Psoas muscle (tissue), 8 donors: ENCODE measurements at places on chromosomes 4 and X. TPM values are rescaled to one million over a fixed set of nuclear protein-coding genes. Genes with fewer than 3 reads are reported as not detected.

GRCh38 chr4:119661231-119661630 lies 32.6 kb upstream of the PDE5A start:
- no peaks in the 10 kb centered on the region for H3K27me3 ChIP-seq
- no peak overlapping the region for H3K27ac ChIP-seq
- no peak for DNase-seq
- no peaks in the 10 kb centered on the region for H3K36me3 ChIP-seq

- H3K27ac ChIP-seq, result no peak overlapping the region
- DNase-seq, result no peak
- no peaks in the 10 kb centered on the region for H3K36me3 ChIP-seq
- no peaks in the 10 kb centered on the region for H3K4me1 ChIP-seq
- H3K4me3 ChIP-seq, result no peak overlapping the region
These were observed 155.8 kb downstream of the ARAP2 start for GRCh38 chr4:36088542-36088941.

DNA sequence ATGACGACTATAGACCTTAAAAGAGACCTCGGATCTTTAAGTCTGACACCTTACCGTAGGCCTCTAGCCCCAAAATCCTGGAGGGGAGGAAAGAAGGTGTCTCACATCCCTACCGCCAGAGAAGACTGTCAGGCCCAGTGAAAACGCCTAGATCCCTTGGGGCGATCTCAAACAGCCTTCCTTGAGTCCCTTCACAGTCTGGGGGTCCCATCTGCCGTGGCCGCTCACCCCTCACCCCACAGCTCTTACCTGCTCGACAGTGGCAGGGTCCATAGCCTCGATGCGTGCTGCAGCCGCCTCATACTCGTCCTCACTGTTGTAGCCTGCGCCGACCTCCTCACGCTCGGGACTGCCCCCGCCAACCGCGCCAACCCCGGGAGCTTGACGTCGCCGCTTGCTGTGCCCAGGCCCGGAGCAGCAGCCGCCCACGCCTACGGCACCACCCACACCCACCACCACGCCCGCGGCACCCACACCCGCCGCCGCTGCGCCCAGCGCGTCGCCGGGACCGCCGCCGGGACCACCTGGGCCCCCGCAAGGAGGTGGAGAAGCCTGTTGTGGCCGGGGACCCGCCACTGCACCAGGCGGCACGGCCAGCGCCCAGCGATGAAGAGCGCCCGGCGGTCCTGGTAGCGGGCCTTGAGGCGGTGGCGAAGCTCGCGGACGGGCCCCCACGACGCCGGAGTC lies 536 bp downstream of the OTUD5 start:
- peak; percentile 58 for DNase-seq
- H3K27ac ChIP-seq, result peak overlapping the region; percentile 93
- H3K4me1 ChIP-seq, result peaks cover 6% of the 10 kb centered on the region
- peak overlapping the region; percentile 76 for H3K4me3 ChIP-seq
- peaks cover 4% of the 10 kb centered on the region for H3K36me3 ChIP-seq

DNA sequence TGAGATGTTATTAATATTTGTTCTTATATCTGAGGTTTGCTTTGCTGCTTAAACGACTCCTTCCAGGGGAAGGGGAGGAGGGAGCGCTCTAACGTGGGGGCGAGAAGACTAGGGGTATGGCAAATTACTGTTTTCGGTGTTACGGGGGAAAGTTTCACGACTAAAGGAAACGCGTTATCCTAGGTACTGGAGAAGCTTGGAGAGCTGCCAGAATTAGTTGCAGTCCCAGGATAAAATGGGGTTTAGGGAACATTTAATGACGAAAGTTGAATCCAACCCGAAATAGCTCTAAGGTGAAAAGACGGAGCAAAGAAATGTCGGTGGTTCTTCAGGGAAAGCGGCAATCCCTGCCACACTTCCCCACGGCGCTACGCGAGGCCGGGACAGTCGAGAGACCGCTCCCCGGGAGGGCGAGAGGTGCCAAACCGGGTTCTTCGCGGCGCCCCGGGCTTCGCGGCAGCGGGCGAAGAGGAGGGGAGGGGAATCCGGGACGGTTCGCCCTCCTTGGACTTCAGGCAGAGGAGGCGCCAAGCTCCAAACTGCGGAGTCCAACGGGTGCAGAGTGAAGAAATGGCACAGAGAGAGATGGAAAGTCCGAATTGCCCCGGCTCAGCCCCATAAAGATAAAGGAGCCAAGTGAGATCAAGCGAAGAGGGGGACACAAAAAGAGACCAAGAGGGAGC lies 724 bp downstream of the THOC2 start:
- H3K4me3 ChIP-seq, result peak overlapping the region; percentile 80
- no peaks in the 10 kb centered on the region for H3K27me3 ChIP-seq
- peaks cover 15% of the 10 kb centered on the region for H3K4me1 ChIP-seq
- H3K27ac ChIP-seq, result peak overlapping the region; percentile 87
- peak; percentile 15 for DNase-seq

DNA sequence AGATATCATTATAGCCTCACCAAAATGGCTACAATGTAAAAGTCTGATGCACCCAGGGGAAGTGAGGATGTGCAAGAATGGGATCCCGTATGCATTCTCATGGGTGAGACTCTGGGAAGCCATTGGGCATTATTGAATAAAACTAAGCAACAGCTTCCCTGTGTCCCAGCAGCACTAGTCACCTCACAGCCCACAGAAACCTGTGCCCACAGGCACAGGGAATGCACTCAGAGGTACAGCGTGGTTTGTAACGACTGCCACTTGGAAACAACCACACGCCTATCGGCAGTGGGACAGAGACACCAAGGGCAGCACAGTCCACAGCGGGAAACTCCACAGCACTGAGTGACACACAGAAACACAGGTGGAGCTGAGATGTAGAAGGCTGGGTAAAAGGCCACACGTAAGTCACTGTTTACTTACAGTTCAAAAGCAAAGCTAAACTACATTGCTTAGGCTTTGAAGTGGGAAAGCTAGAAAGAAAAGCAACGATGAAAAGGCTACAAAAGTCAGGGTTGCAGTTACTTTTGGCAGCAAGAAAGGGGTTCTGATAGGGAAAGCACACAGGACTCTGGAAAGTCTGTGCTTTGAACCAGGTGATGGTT lies 69.2 kb downstream of the HAUS3 start:
- H3K4me3 ChIP-seq, result no peak overlapping the region
- H3K36me3 ChIP-seq, result no peaks in the 10 kb centered on the region
- H3K27ac ChIP-seq, result no peak overlapping the region
- H3K4me1 ChIP-seq, result no peaks in the 10 kb centered on the region
- H3K27me3 ChIP-seq, result no peaks in the 10 kb centered on the region

DNA sequence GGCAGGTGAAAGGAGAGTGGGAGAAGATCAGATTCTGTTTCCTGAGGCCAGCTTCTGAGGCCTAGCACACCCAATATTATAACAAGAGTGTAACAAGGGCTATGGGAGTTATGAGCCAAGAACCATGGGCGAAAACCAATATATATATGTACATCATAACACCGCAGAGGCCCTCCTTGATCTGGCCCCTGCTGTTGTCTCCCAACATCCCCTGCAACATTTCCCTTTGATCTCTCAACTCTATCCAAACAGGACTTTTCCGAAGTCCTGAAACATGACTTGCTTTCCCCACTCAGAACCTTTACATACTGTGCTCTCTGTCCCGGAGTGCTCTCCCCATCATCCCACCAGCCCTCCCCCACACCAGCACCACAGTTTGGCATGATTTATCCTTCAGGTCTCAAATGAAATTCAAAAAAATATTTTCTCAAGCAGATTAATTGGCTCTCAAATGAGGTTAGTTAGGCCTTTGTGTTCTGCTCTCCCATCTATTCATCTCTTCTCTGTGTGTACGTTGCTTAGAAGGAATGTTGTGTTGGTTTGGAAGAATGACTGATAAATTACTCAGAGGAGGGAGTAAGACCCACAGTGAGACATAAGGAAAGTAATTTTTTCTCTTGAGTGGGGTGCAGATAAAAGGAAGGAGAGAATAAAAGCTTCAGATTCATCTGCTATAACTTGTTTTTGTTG lies 58.1 kb upstream of the SMIM10 start:
- no peak overlapping the region for H3K27ac ChIP-seq
- H3K4me3 ChIP-seq, result no peak overlapping the region
- H3K4me1 ChIP-seq, result peaks cover 4% of the 10 kb centered on the region
- no peak for DNase-seq

NHSL2 gene
- 1.9 TPM for total RNA-seq

THAP6 gene
- total RNA-seq, result 15.9 TPM

PRDM5 gene
- 3.4 TPM for total RNA-seq

LEF1 gene
- total RNA-seq, result 0.24 TPM

NXF2 gene
- not detected for total RNA-seq
